SK-MEL-5 (cell line): ENCODE measurements at places on chromosomes 7 and 10. TPM values are rescaled to one million over a fixed set of nuclear protein-coding genes. Genes with fewer than 3 reads are reported as not detected.

Gene PODXL
- 2.8 and 4.6 TPM in 2 replicates for total RNA-seq

Gene COL17A1
- total RNA-seq, result 0.43 and 0.45 TPM in 2 replicates

Gene ANKRD7
- total RNA-seq, result 8.7 and 9.6 TPM in 2 replicates

Gene MYPN
- 0.13 and 0.43 TPM in 2 replicates for total RNA-seq

Gene OR2A42
- total RNA-seq, result not detected in 2 replicates

Gene ACADSB
- total RNA-seq, result 8.4 and 8.8 TPM in 2 replicates

Gene FAM237B
- not detected in 2 replicates for total RNA-seq

Gene TCAF1
- 21.2 and 25.9 TPM in 2 replicates for total RNA-seq

Gene AGMO
- total RNA-seq, result 1.0 and 2.7 TPM in 2 replicates

Gene HOXA9
- total RNA-seq, result not detected in 2 replicates

Gene CHAT
- not detected in 2 replicates for total RNA-seq

Gene HTRA1
- total RNA-seq, result 113 and 119 TPM in 2 replicates

Gene AKR1D1
- total RNA-seq, result 0.13 TPM in 1 of 2 replicates, not detected in the other

DNA sequence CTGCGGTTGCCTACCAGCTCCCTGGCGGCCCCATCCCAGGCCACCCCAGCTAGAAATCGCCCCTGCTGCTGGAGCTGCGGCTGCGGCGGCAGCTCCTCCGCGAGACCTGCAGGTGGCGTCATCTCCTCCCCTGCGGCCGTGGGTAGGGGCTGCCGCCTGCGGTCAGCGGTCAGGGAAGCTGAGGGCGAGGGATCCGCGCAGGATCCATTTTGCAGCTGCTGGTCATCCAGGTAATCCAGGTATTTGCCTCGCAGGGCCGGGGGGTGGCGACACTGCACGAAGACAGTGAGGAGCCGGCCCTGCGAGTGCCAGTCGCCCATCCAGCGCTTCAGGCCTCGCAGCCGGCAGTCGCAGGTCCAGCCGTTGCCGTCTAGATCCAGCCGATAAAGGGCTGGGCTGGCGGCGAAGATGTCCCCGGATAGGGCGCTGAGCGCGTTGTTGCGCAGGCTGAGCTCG, 1.5 kb downstream of the TRIL start:
- peak; percentile 22 for DNase-seq

DNA sequence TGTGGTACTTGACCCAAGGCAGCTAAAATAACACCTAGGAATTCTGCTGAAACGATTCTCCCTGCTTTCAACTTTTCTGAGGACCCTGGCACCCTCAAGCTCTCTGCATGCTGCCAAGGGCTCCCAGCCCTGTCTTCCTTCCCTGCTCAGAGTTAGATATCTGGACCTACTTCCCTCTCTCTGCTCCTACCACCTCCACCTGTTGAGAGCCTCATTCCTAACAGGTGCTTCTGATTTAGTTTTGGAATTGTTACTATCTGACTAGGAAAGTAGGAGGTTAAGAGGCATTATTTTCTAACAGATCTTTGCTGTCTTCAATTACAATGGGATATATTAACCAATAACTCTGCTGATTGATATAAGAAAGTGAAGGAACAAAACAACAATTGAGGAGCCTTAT, 253.8 kb downstream of the FZD1 start:
- no peak for DNase-seq

DNA sequence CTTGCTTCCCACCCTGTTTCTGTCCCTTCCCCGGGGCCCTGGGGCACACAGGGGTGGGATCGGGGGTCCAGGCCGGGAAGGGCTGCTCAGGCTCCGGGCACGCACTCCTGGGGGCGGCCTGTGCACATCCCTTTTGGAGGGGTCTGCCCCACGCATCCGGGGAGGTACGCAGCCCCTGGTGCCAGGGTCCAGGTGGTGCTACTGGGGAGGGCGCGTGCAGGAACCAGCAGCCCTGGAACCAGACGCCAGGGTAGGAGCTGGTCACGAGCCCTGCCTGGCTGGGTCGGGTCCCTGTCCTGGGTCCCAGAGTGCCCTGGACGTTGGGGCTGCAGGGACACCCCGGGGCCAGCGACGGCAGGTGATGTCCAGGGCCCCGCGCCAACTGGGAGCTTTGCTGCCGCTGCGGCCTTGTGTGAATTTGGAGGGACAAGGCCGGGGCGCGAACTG, 53.4 kb downstream of the GLRX3 start:
- no peak for DNase-seq

- no peak for DNase-seq
These were observed 117.0 kb downstream of the CHCHD3 start for GRCh38 chr7:132964876-132965275.

DNA sequence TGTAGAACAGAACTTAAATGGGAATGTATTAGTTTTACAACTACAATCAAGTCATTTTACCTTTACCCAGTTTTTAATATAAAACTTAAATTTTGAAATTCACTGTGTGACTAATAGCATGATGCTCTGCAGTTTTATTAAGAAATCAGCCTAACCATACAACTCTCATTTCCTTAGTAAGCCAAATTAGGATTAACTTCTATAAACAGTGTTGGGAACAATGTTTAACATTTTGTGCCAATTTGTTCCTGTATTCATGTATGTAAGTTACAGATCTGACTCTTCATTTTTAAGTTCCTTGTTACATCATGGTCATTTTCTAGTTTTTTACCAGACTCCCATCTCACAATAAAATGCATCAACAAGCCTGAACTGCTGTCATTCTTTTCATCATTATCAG, 209.8 kb downstream of the ZEB1 start:
- no peak for DNase-seq

- DNase-seq, result no peak
These were observed 266.8 kb downstream of the SORCS1 start for GRCh38 chr10:106897719-106898118.

GRCh38 chr10:75244487-75245353, 9.0 kb upstream of the COMTD1 start:
- DNase-seq, result no peak

GRCh38 chr10:22458272-22459038, 113.2 kb downstream of the SPAG6 start:
- DNase-seq, result no peak

DNA sequence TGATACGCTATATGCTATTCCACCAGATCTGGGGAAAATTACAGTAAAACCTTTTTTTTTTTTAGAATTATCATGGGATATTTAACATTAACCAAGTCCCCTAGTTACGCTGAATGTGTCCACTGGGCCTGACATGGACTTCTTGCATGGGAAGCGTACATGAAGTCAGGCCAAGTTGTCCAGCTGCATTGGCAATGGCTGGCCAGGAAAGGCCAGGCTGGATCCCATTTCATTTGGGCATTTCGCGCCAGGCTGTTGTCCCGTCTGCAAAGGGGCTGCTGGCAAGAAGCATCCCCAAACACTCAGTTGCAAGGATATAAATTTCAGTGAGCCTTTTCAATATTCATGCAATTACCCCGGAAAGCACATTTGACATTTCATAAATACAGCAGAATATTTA, 933.3 kb downstream of the GRID1 start:
- no peak for DNase-seq

DNA sequence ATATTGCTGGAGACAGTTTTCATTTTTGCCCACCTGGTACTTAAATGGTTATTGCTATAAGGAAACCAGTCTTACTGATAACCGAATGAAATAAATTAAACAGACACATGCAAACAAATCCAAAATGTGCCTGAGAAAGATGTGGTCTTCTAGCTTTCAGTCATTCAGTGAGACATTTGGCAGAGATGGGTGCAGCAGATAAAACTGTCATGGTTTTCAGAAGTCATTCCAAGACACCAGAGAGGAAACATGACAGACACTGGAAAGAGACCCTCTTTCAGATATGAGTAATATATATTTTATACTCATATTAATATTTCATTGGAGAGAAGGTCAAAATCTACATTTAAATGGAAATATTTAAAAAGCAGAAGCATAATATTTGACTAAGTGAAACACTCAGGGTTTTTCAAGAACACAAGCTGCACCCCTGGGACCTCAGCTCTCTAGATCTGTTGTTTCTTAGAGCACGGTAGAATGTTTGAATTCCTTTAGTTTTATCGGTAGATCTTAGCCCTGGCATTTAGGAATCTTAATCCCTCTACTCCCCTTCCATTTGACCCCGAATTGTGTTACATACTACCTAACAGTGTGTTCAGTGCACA, 246.1 kb downstream of the AUTS2 start:
- DNase-seq, result no peak

GRCh38 chr7:16270844-16271243, 150.5 kb downstream of the CRPPA start:
- DNase-seq, result no peak

- DNase-seq, result no peak
These were observed 55.9 kb downstream of the AOC1 start for GRCh38 chr7:150908173-150908572.

DNA sequence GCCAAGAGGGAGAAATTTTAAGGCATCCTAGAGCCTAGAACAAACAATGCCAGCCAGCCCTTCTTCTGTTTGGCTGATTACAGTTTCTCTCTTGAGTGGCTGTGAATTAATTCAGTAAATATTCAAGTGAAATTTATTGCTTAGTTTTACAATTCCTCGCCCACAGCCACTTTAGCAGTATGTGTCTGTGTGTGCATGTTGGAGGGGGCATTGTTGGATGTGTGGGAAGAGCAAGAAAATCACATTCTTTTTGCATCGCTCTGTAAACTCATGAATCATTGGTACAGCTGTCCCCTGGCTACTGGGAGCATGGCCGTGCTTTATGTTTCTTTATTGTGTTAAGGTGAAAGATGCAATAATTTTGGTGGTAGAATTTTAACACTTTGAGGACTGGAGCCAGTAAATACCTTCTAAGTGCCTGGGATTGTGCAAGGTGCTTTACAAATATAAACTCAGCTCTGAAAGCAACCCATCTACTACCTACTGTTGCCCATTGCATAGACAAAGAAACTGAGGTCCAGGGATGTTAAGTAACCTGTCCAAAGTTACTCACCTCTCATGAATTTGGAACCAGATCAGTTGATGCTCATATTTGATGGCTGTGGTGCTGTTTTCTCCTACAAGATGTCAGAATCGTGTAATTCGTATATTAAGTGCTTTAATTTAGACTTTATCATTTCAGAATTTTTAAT, 89.9 kb upstream of the BTBD16 start:
- no peak for DNase-seq

DNA sequence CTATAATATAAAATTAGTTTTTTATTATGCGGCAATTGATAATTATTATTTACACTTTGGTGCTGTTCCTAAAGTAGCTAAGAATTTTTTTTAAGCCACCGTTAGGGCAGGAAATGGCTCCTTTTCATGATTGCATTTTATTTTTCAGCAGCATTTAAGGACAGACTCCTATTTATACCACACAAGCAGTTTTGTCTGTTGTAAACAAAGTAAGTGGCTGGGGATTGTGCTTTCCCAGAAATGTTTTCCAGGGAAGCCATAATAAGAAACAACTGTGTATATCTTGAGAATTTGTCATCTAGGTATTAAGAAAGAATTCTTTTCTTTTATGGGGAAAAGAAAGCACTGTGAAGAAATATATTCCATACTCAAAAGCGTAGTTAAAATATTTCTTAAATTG, 232.0 kb downstream of the VTI1A start:
- no peak for DNase-seq

DNA sequence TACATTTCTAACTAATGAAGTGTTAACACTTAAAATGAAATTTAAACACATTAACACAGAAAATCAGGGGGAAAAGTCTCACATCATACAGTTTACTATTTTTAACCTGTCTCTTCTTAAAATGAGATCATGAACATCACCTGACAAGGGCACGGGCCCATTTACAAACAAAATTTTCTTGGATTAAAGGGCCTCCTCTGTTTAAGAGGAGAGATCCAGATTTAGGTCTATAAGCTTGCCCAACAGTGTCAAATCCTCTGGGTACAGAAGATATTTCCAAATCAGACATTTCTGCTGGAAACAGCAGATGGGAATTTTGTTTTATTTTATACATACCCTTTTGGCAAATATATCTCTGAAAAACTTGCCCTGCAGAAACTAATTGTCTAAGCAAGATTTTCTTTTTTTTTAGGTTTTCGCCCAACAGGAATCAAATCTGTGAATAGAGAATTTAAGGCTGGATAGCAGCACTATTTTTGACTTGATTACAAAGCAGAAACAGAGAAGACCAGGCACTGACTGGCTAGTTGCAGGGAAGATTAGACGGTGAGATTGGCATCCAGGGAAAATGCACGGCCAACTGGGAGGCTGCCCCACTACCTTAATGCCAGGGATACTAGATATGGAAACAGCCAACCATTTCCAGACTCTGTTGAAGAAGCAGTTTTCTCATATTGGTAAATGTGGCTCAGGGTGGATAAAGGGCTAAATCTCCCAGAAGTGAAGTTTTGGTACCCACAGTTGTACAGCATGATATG, 173.4 kb downstream of the LRRN3 start:
- DNase-seq, result no peak

GRCh38 chr7:32500922-32501341, 5.6 kb downstream of the AVL9 start:
- no peak for DNase-seq

- no peak for DNase-seq
These were observed 2.8 kb downstream of the EEPD1 start for GRCh38 chr7:36155811-36156361.

- peak; percentile 2 for DNase-seq
These were observed 21.0 kb downstream of the TM9SF3 start for GRCh38 chr10:96565774-96566173.

DNA sequence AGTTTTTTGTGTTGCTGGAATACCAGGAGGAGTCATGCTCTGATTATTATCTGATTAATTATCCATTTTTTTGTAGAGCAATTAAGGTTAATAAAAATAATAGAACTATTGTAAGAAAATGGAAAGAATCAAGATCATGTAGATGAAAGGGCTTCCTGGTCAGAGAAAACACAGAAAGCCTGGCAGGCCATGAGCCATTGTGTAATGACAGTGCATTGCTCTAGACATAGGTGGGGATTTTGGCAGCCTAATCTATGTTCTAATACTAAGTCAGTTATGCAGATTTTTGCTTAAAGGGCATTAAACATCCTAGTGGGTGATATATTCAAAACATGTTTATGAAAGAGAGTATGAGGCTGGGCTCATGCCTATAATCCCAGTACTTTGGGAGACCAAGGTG, 198.2 kb downstream of the PPP1R9A start:
- no peak for DNase-seq

DNA sequence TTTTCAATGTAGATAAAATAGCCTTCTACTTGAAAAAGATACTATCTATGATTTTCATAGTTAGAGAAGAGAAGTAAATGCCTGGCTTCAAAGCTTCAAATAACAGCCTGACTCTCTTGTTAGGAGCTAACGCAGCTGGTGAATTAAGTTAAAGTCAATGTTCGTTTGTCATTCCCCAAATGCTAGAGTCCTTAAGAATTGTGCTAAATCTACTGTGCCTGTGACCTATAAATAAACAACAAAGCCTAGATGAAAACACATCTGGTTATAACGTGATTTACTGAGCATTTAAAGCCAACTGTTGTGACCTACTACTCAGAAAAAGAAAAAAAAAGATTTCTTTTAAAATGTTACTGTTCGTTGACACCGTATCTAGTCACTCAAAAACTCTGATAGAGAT, 134.7 kb downstream of the POLR1F start:
- no peak for DNase-seq

DNA sequence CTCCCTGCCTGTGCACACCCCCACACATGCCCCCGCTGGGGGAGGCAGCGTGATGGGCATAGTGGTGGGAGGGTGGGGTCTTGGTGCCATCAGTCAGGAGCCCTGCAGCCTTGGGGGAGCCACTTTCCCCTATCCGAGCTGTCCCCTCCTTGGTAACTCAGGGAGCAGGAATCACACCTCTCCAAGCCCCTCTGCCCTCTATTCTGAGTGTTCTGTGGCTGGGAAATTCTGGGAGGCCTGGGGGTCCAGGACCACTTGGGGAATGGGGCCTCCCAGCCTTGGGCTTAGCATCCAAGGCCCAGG, 11.3 kb downstream of the DPYSL4 start:
- DNase-seq, result no peak
